ENCODE measurements at places on chromosomes 12 and 14.

- no peak for DNase-seq
Measured at GRCh38 chr12:99053616-99054362, 408.7 kb downstream of the APAF1 start.

- no peak for DNase-seq
Measured at GRCh38 chr14:64680013-64680713, 24.1 kb upstream of the PLEKHG3 start.

GRCh38 chr14:68141281-68142088 is 321.9 kb downstream of the RAD51B start:
- no peak for DNase-seq

DNA sequence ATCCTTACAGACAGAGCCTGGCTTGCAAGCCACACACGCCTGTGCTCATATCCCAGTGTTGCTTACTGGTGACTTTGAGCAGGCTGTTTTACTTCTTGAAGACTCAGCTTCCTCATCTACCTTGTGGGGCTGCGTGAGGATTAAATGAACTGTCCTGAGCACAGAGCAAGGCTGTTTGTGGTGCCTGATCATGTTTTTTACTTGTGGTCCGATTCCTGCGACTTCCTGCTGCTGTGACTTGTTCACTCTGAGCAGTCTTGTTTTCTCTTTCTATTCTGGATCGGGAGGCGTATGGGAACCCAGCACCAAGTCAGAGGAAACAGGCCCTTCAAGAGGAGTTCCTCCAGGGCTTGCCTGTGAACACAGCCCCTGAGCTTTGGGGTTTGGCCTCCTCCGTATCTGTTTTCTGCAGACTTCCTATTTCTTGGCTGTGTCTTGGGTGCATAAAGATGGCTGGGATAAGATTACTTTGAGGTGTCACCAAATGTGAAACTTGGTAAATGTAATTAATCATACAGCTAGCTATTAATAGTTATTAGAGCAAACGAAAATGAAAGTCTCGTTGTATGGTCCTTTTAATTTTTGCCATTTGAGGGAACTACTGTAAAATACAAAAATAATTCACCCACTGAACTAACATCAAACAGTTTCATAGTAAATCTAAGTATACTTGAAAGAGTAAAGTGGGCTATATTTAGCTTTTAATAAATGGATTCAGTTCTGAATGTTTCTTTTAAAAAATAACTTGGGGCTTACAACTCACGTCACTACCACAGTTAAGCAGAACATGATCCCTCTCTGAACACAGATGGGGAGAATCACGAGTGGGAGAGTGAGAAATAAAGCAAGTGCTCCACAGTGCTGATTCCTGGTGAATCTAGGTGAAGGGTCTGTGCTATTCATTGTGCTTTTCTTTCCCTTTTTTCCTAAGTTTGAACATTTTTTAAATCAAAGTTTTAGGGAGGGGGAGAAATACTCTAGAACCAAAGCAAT is 251.5 kb downstream of the FOXN3 start:
- no peak for DNase-seq

GRCh38 chr14:100067481-100067880 is 2.3 kb downstream of the EVL start:
- no peak for DNase-seq

DNA sequence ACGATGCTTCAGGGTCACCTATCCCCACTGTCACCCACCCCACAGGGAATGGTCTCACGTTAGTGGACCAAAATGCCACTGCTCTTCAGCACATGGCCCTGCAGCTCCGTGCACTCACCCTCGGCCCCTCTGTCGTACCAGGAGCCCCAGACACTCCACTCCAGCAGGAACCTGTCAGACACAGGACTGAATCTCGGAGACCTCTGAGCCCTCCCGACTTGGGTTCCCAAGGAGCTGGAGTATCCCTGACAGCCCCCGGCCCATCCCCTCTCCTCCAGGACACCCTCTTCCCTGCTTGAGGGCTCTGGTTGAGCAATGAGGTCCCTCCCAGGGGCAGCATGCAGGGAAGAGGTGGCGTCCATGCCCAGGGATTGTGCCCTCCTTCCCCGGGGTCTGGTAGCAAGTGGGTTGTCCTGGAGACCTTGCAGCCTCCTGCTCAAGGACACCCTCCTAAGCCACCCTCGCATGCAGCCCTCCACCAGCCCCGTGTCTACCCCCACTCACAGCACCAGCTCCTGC is 20.4 kb upstream of the LRTM2 start:
- DNase-seq: no peak

DNA sequence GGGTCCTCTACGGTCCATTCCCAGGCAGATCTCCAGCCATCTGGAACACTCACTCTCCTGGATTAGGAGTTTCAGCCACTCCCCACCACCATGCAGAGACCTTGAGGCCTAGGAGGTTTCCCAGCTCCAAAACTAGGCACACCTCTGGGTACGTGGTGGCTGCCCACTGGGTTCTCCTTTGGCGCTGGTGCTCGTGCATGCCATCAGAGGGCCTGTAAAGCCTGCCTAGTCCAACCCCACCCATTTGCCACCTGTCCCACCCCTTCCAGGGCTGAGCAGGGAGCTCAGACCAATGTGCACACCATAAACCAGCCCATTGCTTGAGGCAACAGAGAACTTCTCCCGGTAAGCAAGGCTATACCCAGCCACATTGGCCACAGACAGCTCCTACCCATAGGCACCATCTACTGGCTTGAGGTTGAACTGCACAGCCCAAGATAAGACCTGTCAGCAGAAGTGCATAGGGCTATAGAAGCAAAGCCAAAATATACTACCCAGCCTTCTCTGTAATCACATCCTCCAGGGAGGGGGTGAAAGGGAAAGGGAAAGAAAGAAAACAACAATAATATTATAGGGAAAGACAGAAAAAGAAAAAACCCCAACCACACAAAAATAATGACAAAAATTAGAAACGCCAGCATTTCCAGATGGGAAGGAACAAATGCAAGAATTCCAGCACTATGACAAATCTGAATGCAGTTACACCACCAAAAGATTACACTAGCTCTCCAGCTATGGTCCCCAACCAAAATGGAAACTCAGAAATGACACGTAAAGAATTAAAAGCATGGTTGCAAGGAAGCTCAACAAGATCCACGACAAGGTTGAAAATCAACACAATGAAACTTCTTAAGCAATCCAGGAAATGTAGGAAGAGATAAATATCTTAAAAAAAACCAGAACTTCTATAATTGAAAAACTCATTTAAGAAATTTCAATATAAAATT is 111.9 kb upstream of the CCDC175 start:
- DNase-seq: peak; percentile 41

DNA sequence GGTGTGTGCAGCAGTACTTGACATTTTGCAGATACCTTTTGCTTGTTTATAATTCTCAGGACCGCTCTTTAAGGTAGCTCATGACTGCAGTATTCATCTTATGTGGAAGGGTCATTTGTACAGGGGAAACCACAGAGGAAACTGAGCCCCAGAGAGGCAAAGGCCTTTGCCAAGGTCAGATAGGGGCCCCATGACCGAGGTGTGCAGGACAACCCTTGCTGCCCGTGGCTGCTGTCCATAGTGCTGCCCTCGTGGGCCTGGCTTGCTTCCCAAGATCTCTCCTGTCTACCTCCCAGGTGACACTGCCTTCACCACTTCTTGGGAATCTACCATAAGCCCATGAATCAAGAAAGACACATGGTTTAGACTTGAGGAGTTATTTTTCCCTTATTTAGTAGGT is 198.7 kb upstream of the BCL2L14 start:
- DNase-seq: no peak

GRCh38 chr12:12927211-12928079 is 24.5 kb downstream of the GPRC5D start:
- peak; percentile 45 for DNase-seq

DNA sequence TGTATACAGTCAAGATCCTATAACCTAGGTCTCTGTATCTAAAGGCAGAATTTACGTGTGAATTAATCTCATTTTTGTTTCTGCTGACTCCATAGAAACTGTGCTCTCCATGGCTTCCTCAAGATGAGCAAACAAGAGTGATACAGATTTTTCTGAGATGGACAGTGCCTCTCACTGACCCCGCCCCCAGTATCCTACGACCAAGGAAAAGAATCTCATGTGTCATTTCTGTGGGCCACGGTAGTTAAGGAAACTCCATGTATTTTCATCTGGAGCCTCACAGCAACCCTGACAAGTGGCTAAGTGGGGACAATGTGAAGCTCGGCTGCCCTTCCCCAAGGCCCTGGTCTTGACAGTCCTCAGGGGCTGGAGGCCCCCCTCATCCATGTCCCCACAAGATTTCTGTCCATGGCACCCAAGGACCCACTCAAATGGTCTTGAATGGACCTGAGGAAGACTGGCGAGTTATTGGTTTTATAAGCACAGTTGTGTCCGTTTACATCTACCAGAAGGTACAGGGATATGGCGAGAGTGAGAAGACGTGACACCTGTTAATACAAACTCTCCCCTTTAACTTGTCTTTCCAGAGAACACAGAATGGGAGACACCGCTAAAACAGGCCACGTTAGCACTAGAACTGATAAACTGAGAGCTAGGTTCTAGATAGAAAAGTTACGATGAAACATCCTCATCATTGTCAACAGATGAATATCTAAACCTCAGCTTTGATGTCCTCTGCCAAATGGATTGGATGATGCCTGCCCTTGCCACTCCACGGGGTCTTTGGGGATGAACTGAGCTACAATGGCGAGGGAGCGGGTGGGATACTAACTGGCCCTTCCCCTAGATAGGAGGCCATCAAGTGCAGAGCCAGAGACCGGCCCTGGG is 108.4 kb upstream of the EGLN3 start:
- DNase-seq: no peak

DNA sequence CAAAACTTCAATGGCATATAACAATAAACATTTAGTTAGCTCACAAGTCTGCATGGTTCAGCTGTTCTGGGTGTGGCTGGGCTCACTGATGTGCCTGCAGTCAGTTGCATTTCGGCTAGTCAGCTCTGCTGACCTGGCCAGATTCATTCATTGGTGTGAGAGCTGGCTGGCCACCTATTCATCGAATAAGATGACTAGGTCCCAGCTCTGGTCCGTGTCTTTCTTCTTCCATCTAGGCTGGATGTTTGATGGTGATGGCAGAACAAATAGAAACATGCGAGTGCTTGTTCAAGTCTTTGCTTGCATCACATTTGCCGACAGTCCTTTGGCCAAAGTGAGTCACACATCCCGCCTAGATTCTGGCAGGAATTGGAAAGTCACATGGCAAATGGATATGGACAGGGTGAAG is 203.3 kb upstream of the CRY1 start:
- DNase-seq: no peak

- no peak for DNase-seq
Measured at GRCh38 chr12:122293081-122293480, 26.8 kb upstream of the VPS33A start.

DNA sequence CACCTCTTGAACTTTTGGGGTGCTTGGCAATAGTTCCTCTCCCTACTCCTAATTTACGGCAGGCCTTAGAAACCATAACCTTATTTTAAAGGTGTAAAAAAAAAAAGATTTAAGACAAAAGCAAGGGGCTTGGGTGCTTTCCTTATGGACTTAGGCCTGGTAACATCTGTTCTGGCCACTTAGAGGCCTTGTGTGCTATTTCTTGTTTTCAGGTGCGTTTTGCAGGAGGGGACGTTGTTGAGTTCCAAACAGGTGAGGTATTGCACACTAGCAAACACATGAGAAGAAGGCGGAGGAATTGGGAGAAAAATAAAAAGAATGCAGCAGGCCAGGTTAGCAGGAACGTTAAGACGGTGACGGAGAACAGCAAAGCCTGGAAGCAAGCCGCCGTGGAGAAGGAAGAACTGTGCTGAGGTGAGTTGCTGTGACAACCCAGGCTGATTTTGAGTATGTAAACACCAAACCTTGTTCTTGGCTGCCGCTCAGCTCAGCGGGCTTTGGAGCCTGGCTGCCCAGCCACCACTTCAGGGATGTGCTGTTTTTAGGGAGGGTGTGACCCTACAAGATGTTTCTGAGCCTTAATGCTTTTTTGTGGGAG is 17.3 kb downstream of the EMG1 start:
- no peak for DNase-seq

GRCh38 chr12:59425798-59426197 is 170.0 kb upstream of the SLC16A7 start:
- DNase-seq: no peak

- no peak for DNase-seq
Measured at GRCh38 chr12:21985155-21985554, 43.9 kb upstream of the ABCC9 start.

DNA sequence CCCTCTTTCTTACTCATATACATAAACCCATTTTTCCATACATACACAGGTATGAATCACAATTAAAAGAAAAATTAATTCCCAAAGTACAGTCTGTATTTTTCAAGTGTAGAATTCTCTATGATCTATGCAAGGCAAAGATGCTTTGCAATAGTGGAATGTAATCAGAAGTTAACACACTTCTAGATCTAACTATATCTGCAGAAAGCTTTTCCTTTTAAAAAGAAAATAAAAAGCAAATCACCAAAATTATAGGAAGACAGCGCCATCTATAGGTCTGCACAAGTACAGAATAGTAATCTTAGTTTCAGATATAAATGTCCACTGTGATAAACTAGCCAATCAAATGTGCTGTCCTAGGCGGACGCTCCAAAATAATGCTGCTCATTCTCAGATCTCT is 22.0 kb downstream of the SLC25A21 start:
- DNase-seq: peak; percentile 66
